Effector memory CD8-positive, alpha-beta T cell (primary cell): ENCODE measurements at places on chromosomes 1 and 21.

DNA sequence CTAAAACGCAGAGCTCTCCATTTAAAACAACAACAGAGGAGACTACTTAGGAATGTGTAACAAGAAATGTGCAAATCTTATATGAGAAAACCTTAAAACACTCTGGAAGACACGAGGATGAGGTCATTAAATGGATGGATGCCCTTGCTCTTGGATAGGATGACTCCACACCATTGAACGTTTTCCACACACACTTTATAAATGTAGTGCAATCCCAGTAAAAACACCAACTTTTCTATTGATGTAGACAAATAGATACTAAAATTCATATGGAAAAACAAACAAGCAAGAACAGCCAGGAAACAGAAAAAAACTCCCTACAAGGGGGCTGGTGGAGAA, 18.4 kb upstream of the COL6A1 start:
- no peak for DNase-seq

DNA sequence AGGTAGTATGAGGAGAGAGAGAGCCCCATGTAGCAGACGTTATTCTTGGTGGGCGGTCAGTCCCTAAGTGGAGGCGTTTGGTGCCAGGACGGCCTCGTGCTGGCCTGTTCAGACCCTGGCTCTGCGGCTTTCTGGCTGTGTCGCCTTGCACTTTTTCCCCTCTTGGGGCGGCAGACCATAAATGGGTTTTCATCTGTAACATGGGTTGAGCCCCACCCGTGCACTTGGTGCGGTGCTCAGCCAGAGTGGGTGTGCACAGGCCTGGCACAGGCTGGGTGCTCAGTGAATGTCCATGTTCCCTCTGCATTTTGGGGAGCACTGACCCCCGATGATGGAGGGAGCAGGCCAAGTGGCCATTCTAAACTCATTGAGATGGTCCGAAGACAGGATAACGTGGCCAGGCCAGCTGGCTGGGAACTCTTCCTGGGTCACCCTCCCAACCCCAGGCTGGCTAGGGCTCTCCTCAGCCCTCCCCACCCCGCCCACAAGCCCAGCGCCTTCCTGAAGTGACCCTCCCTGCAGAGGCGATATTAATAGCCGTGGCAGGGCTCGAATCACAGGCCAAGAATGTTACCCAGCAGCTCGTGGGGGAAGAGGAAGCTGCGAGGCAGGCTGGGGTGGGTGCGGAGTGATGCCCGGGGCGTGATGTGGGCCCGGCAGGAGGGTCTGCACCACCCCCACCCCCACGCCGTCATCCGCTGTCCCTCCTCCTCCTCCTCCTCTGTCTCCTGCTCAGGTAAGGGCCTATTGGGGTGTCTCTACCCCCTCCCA, 78.5 kb downstream of the ARHGEF10L start:
- DNase-seq, result no peak

DNA sequence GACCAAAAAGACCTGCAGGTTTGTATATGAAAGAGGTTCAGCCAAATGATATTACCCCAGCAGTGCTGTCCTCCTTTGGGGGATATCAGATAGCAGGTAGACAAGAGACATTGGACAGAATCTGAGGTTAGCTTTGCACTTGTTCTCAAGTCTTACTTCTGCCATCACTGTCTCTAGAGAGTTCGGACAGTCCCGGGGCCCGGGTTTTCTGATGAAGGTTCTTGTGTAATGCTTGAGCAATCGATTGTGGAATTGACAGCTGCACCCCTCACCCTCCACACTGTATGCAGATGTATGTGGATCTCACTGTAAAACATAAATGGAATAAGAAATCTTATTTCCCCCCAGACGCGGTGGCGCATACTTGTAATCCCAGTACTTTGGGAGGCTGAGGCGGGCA, 56.2 kb upstream of the MORC3 start:
- no peak for DNase-seq

GRCh38 chr1:23430803-23431202, 6.3 kb upstream of the TCEA3 start:
- no peak for DNase-seq

DNA sequence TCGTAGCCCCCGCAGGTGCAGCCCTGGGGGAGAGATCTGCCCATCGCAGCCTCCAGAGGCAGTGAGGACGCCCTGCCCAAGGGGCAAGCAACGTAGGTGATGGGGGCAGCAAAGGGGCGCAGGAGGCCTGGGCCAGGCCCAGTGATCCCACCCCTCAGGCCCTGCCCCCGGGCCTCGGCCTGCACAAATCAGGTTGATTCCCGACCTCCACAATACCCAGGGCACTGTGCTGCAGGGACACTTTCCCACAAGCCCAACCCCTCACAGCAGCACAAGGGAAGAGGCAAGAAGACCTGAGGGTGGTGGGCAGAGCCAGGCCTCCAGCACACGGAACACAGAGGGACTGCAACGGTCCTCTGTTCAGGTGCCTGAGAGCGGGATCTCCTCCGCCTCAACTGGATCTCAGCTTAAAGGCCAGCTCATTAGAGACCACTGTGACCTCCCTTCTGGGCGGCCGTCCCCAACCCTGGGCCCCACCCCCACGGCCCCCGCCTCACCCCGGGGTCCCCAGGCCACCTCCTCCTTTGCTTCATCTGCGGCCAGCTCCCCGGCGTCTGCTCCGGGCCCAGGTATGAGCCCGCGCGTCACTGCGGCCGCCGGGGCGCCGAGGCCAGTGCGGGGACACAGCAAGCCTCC, 812 bp upstream of the ARF1 start:
- no peak for DNase-seq

DNA sequence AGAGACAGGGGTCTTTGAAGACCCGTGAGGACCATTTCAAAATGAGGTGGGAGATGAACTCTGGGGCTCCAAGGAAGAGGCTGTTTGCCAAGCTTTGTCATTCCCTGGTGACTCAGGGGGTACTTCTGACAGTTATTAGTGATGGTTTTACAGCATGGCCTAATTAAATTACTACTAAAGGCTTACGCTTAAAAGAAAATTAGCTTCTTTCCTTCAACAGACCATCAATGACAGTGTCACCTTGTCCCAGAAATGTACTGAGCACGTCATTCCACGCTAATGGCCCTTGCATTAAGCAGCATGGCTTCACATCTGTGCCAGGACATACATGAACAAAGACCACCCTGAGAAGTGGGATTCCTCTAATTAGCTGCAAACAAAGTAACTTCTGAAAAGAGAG, 5.1 kb upstream of the UTS2 start:
- DNase-seq, result no peak

GRCh38 chr1:24110642-24111261, 1.2 kb downstream of the MYOM3 start:
- DNase-seq, result no peak
